Suprapubic skin (tissue), 4 donors: ENCODE measurements at places on chromosomes 1 and 21. TPM values are rescaled to one million over a fixed set of nuclear protein-coding genes. Genes with fewer than 3 reads are reported as not detected.

The MIA3 gene
- 62.3 TPM for total RNA-seq

The NCF2 gene
- total RNA-seq = 26.8 TPM

The CDC7 gene
- total RNA-seq = 2.5 TPM

The RPTN gene
- total RNA-seq = 25.6 TPM

The ATAD3C gene
- total RNA-seq = 0.45 TPM
